SW480 (cell line): ENCODE measurements at places on chromosomes 3 and 15.

DNA sequence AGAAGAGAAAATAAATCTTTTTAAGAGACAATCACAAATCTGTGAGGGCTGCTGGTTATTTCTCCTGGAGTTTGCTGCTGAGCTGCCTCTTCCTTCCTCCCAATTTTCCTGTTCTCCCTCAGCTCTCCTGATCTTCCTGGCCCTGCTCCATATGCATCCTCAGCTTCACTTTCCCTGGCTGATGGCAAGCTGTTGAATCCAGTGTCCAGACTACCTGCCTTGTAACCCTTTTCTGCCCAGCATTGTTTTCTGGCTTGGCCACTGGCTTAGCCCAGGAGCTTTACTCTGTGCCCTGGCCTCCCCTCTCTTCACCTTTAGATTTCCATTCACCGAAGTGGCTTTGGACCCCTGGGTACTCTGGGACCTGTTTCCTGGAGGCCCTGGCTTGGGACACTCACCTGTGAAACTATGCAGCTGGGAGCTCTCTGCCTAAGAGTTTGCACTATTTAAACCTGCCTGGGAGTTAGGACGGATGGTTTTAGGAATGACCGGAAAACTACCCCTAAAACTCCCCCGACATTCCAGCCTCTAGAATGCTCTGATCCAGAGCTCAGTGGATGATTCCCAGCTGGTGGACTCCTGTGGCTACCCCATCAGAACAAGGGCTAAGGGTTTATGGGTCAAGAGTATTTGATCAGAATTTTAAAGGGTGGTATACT, 90.0 kb downstream of the RBPMS2 start:
- no peak for DNase-seq

- DNase-seq = no peak
Observed at GRCh38 chr3:69290006-69290405, 95.9 kb downstream of the FRMD4B start.

GRCh38 chr3:153357436-153357835, 195.4 kb downstream of the RAP2B start:
- no peak for DNase-seq

DNA sequence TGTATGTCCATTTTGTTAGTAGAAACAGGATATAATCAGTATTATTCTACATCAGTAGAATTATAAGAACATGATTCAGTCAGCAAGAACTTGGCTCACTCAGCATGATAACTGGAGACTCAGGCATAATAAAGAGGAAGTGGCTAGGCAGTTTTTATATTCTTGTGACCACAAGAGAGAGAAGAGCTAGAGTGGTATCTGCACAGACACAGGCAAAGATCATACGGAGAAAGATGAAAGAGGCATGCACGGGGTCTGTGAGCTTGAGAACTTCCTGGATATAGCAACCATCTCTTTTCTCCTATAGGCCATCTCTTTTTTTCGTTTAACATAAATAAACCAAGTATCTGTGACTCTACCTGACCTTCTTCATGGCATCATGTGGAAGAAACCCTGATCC, 46.8 kb downstream of the MYO5A start:
- DNase-seq = peak; percentile 87

DNA sequence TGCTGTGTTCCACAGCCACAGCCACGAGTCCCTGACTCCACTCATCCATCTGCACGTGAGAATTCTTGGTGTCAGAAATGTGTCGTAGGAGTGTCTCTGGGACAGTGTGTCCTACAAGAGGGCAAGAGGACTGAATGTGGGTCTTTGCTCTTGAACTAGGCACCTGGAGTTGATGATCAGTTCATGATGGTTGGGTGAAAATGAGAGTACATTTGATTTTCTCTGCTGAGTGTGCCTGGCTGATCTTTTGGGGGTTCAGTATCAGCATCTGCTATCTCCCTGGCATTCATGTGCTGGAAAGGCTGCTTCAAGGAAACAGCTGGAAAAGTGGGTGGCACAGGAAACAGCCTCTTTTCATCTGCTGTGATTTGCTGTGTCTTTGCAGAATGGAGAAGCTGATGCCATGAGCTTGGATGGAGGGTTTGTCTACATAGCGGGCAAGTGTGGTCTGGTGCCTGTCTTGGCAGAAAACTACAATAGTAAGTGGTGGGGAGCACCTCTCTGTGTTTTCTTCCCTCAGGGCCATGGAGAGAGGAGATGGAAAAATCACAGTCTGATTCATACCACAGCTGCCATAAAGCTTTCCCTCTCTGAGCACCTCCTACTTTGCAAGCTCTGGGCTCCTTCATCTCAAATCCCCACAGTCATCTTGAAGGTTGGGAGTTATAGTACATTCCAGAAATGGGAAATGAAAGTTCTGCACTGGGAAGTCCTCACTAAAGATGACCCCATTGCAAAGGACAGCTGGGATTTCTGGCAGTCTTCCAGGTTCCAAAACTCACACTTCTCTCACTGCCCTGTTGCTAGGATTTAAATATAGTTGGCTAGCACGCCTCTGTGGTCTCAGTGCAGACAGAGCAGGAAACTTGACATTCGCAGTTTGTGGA, 17.8 kb downstream of the TF start:
- DNase-seq = no peak

DNA sequence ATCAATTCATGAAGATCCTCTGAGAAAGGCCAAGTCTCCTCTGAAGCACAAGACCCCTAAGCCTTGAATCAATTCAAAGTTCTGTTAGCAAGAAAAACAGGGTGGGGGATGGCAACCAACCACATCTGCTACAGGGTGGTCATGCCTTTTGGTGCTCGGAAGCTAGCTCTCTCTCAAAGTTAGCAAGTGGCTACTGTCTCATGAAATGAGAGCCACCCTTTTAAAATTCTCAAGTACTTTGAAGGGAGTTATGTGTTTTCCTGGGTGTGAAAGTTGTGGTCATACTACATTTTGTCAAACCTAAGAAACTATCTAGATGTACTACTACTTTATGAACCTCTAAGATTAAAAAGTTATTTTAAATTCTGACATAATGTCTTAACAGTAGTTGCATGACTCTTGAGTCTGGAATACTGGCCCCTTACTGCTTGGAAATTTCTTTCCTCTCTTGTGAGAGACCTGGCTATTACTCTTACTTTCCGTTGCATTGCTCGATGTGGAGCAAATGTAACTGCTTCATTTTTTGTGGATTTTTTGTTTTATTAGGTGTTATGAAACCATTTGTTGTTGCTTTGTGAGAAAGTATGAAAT, 116.1 kb downstream of the CHST2 start:
- no peak for DNase-seq

DNA sequence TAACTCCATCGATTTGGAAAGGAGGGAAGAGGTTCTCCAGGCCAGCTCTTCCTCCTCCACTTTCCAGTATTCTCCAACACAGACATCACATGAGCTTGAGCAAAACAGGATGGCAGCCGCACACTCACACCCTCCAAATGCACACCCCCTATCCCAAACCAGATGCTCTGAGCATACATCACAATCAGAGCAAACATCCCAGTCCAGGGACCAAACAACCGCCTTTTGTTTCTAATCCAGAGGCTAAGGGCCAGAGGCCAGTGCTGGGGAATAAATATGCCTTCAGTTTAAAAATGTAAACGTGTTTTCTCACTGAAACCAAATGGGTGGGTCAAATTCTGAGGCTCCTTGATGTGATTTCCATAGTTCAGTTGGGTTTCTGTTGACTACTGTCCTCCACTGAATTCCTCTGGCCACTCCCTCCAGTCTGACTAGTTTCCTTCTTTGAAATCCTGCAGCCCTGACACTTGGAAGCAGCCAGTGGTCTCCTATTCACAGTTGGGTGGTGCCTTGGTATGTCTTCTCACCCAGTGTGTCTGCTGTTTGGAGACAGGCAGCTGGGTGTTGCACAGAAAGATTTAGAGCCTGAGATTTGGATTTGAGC, 19.2 kb upstream of the MFGE8 start:
- no peak for DNase-seq

GRCh38 chr3:149077628-149078027, 8.7 kb downstream of the HLTF start:
- DNase-seq = no peak

DNA sequence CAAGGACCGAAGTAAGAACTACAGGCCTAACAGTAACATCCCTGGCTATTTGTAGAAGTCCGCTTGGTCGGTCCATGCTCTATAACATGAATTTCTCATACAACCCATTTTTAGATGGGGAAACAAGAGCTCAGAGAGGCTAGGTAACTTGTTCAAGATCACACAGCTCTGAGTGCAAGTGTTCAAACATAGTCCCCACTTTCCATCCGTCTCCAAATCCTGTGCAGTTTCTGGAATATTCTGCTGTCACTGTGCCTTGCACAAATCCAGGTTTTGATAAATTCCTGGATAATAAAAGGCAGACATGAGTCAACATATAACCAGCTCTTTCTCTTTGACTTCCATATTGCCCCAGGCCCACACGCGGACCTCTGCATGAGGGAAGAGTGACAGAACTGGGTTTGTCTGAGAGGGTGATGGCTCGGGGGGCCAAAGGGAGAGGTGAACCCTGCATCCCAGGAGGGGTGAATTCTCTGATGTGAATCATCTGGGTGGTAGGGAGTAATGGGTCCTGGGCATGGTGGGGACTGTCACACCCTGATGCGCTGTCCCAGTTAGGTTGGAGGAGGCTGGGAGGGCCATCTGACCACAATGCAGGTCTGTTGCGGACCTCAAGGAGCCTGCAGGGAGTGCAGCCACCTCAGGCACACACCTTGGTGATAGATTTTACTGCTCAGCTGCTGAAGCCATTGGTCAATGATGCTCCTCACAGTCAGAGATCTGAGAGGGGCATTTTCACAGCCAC, 162.2 kb downstream of the SMAD6 start:
- DNase-seq = no peak

DNA sequence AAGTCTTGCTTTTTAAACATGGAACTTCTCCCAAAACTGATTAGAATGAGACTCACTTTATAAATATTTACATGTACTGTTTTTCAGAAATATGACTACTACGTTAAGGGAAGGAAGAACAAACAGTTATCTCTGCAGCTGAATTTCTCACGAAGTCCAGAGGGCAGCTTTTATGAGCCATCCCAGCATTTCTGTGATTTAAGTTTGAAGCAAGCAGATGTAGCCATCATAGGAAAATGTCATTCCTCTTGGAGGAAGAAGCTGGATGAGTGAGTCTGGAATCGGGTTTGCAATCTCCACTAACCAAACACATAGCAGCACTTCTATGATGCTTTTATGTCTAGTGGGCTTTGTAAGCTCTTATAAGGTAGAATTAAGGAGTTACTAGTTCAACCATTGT, 53.7 kb downstream of the SCN11A start:
- DNase-seq = no peak

DNA sequence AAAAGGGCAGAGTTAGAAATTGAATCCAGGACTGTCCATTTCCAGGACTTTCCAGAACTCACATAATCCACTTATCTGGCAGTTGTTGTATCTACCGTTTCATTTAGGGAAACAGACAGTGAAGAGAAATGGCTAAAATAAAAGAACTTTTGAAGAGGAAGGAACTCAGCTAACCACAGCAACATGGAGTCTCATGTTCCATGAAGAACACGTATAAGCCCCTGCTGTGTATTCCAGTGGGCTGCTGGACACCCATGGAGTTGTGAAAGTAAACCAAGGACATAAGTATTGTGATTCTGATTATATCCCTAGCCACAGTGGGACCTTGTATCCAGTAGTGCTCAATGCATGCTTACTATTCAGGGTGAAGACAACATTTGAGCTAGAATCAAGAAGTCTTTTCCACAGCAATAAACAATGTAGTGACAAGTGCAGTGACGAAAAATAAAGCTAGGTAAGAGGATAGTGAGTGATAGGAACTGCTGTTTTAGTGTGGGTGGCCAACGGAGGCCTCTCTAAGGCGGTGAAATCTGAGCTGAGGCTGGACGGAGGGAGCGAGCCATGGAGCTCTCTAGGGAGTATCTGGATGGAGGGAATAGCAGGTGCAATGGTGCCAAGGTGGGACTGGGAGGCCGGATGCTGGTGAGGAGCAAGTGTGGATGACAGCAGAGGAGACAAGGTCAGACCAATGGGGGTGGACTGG, 26.8 kb upstream of the TRH start:
- no peak for DNase-seq

GRCh38 chr3:136982520-136983138, 24.8 kb downstream of the IL20RB start:
- DNase-seq = no peak

DNA sequence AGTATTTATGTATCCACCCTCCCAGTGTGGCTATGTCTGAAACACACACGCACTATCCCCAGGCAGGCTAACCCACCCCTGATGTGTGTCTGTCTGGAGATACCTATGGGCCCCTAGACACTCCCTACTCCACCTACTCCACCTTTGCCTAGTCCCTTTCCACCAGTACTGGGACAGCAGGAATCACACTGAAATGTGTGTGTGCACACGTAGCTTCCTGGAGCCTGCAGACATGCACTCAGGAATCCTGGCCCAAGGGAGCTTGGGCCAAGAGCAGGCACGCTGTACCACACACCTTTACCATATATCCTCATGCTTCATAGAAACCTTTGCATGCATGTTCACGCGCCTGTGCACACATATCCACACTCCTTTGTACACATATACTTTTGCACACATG, 6.9 kb upstream of the PTH1R start:
- DNase-seq = no peak

GRCh38 chr15:63301088-63301487, 23.7 kb downstream of the APH1B start:
- DNase-seq = no peak

GRCh38 chr15:96331945-96332636, 1.6 kb downstream of the NR2F2 start:
- peak; percentile 75 for DNase-seq

DNA sequence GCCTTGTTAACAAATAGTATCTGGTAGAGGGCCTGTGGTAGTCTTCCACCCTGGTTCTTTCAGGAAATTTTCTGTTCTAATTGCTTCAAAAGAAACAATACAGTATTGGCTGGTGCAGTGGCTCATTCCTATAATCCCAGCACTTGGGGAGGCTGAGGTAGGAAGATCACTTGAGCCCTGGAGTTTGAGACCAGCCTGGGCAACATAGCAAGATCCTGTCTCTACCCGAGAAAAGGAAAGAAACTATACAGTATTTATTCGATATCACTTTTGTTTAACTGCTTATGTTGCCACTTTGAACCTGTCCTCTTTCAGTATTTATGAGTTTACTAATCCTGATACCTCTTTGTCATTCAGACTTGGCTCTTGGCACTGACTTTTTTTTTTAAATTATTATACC, 4.5 kb downstream of the MKRN2 start:
- no peak for DNase-seq

- no peak for DNase-seq
Observed at GRCh38 chr15:57287123-57287521, 89.2 kb upstream of the CGNL1 start.
